ENCODE measurements at places on chromosomes 5 and 9.

DNA sequence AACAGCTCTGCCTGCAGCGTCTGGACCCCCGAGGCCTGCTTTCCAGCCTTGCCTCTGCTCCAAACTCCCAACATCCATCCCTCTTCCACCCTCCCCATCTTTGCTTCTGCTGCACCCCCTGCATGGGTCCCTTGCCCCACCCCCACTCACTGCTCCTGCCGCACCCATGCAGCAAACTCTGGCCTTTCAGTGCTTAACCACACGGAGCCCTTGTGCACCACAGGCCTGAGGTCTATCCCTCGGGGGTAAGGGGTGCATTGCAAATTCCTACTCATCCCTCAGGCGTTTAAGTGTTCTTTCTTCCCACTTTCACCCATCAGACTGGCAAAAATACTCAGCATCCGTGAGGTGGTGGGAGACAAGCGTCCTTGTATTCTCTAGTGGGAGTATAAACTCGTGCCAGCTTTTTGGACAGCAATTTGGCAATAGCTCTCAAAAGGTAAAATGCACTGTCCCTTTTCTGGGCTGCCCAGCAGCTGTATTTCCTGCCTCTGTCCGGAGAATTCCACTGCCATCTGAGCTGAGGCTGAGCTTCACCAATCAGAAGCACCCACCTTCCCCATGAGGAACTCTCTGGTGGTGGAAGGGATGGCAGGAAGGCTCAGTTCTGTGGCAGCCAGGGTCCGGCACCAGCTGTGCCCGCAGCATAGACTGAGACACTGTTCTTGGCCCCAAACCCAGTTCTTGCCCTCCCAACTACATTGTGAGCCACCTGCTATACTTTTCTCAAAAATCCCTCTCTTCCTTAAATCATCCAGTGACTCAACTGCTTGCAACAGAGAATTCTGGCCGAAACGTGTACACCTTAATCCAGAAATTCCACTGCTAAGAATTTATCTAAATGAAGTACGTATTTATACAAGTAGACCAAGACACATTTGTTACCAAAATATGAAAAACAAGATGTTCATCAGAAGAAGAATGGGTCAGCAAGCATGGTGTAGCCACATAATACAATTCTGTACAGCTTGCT is 15.0 kb downstream of the PSMB7 start:
- DNase-seq: no peak

DNA sequence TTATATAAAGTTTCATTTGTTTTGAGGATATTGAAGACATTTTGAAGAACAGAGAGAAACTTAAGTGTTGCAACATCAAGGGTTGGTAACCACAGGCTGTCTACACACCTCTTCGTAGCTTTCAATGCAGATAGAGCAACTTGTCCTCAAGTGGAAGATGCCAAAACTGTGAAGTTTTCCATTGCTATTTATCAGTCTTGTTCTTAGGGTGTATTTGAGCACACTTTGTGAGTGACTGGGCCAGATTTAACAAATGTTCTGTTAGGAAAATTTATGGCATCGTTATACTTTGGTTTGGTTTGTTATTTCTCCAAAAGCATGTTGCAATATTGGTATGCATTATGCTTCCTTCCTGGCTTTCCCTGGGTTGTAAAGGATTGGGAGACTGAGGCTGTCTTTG is 31.6 kb downstream of the NNT start:
- DNase-seq: no peak

DNA sequence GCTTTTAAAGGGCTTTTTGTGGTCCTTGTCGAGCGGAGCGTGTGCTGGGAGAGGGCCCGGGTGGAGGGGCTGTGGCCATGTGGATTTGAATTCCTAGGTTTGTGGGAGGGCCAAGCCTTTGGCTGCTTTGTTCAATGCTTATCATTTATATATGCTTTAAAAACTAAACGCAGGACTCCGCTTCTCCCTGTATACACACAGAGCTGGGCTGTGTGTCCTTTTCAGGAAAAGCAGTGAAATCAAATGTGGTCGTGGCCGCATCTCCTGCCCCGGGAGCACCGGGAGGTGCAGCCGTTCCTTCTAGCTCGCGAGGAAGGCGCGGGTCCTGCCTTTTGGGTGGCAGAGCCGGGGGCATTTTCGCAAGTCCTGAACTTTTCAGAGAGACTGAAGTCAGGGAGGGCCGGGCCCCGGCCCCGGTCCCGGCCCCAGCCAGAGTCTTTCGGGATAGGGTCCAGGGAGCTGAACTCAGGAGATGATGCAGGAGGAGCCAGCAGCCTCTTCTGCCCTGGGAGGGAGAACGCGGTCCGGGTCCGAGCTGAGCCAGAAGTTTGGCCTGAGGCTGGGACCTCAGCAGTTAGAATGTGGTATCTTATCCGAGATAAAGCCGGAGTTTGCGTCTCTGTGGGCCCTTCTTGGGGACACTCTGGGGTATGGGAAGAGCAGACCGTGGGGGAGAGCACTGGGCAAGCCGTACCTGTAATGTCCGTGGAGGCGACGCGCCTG is 158.8 kb downstream of the C9orf152 start:
- no peak for DNase-seq

DNA sequence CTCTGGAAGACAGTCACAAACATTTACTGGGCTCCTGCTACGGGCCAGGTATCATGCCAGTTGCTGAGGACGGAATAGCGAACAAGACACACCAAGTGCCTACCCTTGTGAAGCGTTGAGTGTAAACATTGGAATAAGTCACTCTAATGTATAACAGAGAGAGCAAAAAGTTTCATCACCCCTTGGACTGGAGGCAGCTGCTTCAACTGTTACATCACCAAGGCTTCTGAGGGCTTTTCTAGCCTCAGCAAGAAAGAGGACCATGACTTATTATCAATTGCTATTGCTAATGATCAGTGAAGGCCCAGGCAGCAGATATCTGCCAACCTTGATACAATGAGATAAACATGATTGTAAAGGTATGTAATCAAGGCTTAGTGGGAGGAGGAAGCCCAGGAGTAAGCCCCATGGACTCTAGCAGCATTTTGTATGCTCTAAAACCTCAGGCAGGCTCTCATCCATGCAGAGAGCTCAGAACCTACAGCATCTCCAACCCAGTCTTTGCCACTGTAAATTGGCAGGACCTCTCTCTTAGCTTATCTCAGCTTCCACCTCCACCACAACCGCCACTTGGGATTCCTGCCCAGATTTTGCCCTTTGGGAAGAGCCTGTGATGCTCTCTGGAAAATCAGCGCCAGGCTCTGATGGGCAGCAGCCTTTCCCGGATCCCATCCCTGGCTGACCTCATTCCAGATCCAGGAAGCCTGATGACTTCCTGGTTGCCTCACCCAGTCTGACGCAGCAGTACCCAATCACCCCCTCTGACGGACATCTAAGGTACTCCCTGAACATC is 54.5 kb downstream of the ADAM19 start:
- DNase-seq: no peak

DNA sequence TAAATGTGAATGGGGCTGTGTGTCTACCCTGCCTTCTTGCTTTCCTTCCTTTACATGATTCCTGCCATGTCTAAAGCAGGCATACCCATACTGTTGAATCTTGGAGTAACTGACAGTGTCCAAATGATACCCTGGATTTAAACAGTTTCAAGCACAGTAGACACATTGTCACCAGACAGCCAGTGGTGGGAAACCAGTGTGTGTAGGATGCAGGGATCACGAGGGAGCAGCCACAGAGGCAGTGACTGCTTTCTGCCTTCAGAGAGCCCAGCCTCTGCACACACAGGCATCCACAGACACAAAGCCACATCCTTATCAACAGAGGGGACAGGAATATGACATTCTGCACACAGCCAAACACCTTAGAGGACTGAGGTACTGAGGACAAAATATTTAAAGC is 184.2 kb upstream of the TBCA start:
- no peak for DNase-seq

GRCh38 chr9:133821601-133822429 is 83.7 kb upstream of the SARDH start:
- DNase-seq: no peak

DNA sequence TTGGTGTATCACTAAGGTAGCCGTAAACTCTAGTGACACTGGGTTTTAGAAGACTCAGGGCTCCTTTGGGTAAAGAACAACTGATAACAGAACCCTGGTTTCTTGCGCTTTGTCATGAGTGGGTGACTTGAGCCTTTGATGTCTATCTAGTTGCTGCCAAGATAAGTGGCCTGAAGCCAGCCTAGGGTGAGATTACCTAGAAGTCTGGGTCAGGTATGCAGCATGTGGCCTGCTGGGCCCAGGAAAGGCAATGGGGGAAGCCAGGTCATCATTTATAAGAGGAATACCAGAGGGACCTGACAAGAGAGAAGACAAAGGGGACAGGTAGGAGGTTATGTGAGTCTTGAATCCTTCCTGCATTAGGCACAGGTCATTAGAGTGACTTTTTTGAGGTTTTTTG is 23.2 kb upstream of the GARNL3 start:
- DNase-seq: no peak

DNA sequence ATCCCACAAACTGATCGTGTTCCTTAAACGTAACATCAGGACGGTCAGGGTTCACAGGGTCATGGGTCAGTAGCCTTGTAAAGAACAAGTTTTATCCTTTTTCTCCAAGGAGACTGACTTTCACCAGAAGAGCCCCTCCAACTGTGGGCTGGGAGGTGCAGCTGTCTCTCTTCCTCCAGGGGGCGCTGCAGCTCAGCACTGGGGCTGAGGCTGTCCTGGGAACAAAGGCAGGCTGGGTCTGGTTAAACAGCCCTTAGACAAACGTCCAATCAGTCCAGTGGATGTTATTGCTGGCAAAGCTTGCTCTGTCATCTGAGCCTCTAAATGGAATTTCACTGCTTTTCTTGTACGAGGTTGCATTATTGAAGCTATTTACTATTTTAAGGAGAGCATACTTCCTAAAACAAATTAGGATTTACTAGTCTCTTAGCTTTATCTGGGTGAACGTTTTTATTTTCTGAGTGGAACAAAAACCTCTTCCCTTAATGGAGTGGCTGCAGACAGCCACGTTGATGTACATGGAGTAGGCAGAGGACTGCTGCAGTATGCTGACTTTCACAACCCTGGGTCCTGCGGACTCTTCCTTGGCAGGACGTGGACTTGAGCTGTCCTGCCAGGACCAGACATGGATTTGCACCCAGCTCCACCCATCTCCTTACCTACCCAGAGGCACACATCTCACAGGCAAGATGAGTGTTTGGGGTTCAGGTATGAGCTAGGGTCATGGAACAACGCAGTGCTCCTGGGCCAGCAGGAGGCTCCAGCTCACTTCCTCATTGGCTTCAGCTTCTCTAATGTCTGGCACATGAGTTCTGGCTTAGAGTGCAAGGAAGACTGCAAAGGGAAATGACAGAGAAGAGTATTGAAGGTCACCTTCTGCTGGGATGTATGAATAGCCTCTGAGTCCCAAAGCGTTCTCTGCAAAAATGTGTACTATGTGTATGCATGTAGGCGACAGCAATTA is 7.8 kb downstream of the EXOSC2 start:
- peak; percentile 48 for DNase-seq

- no peak for DNase-seq
These were observed 18.6 kb upstream of the ZNF366 start for GRCh38 chr5:72525816-72526215.

DNA sequence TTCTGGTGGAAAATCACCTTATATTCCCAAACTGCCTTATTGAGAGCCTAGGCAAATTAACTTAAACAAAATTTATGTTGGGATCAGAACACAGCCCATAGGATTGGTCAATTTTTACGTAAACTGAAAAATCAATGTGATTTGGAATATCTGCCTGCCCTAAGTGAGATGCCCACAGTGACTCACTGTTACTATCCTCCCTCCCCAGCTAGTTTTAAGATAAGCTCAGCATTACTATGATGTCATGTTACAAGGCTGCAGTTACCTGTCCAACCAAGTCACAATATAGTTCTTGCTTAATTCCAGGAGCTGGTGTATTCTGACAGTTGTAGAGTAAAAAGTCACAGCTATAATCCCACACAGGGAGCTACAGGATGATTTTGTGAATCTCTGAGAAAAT is 23.1 kb downstream of the SKP1 start:
- DNase-seq: no peak

GRCh38 chr5:132064140-132064539 is 3.7 kb downstream of the IL3 start:
- no peak for DNase-seq

DNA sequence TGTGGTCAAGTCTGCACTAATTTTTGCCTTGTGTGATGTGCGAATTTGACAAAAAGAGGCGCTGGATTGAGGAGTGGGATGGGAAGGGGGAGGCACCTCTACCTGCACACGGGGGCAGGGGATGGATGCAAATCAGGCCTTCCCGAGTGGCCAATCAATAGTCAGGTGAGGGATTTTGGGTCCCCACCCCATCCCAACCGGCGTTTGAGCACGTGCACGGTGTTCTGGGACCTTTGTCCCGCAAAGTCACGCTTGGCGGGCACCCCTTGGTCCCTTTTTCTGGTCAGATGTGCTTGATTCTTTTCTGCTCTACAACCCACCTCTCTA is 685 bp upstream of the ADAMTS19 start:
- DNase-seq: no peak

DNA sequence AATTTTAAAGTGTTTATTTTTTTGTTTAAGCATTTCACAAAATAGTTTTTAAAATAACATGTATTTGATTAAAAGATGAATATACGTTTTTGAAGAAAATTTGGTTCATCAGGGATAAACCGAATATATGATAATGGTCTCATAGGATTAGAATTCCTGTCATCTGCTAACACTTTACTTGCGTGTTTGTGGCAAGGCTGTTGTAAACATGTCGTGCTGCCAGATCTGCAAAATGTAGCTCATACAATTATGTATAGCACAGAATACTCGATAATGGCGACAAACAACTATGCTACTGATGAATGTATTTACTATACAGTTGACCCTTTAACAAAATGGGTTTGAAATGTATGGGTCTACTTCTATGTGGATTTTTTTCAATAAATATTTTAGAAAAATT is 7.2 kb upstream of the TXNDC8 start:
- no peak for DNase-seq

DNA sequence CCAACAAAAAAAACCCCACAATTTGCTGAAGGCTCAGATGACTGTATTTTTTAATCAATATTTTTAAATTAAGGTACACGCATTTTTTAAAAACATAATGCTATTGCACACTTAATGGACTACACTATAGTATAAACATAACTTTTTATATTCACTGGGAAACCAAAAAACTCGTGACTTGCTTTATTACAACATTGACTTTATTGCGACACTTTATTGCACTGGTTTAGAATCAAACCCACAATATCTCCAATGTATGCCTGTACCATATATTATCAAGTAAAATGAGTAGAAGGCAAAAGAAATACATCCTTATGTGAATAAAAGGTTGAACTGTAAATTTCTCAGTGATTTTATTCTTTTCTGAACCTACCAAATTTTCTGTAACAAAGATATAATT is 53.7 kb downstream of the RICTOR start:
- DNase-seq: no peak

- no peak for DNase-seq
These were observed 6.8 kb upstream of the ENTPD8 start for GRCh38 chr9:137447722-137448601.
